HuH-7 (cell line): ENCODE measurements at places on chromosomes 3 and 15.

- DNase-seq = no peak
Observed at GRCh38 chr3:134360046-134360445, 14.2 kb downstream of the AMOTL2 start.

DNA sequence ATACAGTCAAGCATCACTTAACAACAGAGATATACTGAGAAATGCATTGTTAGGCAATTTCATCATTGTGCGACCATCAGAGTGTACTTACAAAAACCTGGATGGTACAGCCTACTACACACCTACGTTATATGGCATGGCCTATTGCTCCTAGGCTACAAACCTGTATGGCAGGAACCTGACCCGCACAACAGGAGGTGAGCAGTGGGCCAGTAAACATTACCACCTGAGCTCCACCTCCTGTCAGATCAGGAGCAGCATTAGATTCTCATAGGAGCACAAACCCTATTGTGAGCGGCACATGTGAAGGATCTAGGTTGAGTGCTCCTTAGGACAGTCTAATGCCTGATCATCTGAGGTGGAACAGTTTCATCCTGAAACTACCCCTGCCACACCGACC is 89.7 kb downstream of the SCAPER start:
- DNase-seq = no peak

- no peak for DNase-seq
Observed at GRCh38 chr3:53579636-53580035, 85.2 kb downstream of the CACNA1D start.

- DNase-seq = no peak
Observed at GRCh38 chr15:60020736-60021135, 16.6 kb downstream of the FOXB1 start.

GRCh38 chr15:39331584-39331983 is 249.3 kb upstream of the THBS1 start:
- no peak for DNase-seq

DNA sequence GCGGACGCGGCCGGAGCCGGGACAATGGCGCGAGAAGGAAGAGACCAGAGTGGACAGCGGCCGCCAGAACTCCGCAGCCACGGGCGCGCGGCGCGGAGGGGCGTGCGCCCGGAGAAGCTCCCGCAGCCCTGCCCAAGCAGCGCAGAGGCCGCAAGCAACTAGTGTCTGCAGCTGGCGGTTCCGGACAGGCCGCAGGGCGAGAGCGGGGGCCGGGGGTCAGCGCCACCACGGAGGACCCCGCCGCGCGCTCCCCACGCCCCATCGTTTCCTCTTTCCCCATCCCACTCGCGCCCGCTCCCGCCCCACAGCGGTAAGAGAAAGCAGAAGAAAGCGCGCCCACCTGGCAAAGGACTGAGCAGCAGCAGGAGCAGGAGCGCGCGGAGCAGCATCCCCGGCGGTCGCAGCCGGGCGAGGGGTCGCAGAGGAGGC is 440 bp downstream of the PRTG start:
- peak; percentile 46 for DNase-seq

DNA sequence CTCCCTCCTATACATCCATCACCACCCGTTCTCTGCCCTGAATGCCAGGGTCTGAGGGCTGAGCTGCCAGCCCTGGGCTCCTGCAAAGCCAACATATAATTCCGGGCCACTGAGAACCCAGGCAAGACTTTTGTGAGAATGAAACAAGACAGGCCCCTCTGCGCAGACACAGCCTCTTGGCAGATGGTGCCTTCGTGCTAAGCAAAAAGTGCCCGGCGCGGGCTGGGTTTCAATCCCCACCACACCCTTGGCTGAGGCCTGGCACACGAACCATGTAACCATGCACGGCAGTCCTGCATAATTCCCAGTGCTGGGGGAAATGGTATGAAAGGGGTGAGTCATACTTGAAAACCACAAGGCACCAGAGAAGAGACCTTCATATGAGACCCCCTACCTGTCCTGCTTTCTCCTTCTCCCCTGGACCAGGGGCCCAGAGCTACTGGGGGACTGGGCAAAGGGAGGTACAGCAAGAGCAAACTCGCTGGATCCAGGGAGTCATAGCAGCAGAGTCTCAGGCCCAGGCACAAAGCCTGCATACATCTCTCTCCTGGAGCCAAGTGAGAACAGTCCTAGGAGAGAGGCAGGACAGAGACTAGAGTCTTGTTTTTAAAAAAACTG is 26.1 kb upstream of the LOXL1 start:
- no peak for DNase-seq

DNA sequence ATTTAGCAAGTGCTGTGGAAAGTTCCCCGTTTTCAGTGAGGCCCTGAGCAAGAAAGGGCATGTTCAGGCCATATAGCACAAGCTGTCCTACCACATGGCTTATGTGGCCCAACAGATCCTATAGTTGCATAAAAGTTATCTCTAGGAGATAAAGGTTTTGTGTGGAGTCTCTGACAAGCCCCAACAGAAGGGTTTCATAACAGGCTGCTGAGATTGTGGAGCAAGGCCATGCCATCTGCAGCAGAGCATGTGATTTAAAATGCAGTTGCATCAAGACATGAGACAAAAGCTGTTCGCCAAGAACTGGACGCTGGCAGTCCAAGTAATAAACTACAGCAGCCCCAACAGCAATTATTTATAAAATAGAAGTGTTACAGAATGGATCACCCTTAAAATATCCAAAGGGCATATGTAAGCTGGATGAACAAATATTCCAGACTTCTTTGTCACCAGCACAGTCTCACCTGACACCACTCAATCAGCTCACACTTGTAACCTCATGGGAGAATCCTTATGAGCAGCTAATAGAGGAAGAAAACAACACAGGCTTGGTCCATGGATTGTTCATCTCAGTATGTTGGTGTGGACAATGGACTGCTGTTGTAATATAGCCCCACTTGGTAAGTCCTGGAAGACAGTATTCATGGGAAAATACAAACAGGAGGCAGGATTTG is 14.4 kb upstream of the CLDN1 start:
- no peak for DNase-seq

DNA sequence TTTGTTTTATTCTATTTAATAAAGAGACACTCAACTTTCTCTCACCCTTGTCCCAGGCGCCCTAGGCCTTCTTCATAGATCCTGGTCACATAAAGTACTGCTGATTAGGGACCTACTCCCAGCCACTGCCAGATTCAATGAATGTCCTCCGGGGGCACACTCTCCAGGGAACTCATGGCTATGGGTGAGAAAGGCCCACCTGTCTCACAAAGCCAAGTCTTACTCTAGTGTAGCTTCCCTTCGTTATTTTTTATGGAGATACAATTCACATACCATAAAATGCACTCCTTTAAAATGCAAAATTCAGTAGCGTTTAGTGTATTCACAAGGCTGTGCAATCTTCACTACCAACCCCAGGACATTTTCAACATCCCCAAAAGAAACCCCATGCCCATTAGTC is 87.8 kb downstream of the ADCY5 start:
- DNase-seq = no peak

DNA sequence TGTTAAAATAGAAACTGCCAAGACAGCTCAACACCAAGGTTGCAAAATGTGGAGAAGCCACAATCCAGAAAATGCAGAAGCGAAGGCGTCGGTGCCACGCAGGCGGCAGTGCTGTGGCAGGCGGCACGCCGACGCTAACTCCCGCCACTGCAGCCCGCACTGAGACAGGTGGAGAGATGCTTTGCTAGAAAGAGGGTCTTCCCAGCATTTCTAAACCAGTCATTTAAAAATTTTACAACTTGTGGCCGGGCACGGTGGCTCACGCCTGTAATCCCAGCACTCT is 23.2 kb downstream of the CYFIP1 start:
- no peak for DNase-seq

DNA sequence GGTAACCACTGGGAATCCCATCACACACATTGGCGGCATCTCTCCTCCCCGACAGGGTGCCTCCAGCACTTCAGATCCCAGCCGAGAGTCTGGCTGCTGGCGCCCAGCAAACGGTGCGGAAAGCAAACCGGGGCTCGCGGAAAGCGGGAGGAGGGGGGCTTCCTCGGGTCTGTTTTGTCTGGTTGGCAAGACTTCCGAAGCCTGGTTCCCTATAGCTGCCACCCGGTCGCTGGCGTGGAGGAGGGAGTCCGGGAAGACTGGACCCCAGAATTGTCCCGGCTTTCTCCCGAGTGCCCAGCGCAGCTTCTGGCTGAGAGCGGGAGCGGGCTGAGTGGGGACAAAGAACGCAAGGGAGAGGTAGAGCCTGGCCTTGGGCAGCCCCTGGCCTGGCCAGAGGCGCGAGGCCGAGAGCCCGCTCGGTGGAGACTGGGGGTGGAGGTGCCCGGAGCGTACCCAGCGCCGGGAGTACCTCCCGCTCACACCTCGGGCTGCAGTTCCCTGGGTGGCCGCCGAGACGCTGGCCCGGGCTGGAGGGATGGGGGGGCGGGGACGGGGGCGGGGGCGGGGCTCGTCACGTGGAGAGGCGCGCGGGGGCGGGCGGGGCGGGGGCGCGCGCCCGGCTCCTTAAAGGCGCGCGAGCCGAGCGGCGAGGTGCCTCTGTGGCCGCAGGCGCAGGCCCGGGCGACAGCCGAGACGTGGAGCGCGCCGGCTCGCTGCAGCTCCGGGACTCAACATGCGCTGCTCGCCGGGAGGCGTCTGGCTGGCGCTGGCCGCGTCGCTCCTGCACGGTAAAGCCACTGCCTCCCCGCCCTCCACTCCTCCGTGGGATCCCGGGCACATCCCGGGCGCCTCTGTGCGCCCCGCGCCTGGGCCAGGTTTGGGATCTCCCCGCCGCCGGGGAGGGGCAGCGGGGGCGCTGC is at the start of gene CHRNA7:
Gene CHRNA7, plus strand, starts transcription at position 654 of the 920 bp plus-strand sequence. Its CDS starts 80 bp downstream, at position 734.
- DNase-seq = peak; percentile 23

- DNase-seq = no peak
Observed at GRCh38 chr3:87796843-87797185, 262.0 kb downstream of the CGGBP1 start.

GRCh38 chr15:57915827-57916531 is 149.5 kb downstream of the ALDH1A2 start:
- no peak for DNase-seq

DNA sequence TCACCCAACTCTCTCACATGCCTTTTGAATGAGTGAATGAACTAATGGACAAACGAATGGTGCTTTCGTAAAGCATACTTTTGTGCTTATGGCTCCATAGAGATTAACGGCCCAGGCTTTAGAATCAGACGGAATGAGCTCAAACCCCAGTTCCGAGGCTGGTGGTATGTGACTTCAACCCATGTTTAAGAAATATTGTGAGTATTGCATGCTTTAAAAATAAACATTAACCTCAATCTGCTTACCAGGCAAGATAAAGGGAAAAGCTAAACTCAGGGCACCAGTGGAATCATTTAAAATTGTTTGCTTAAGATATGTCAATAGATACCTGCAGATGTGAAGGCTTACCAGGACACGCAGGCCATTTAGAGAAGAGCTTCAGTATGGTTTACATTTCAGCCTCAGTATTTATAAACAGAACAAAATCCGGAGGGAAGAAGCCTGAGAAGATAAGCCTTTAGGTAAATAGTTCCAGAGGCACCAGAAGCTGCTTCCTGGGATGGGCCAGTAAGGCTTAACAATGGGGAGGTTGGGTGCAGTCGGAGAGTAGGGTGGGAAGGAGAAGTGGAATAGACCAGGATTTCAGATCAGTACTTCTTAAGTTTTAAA is 186.4 kb downstream of the ADAMTS9 start:
- DNase-seq = peak; percentile 30

DNA sequence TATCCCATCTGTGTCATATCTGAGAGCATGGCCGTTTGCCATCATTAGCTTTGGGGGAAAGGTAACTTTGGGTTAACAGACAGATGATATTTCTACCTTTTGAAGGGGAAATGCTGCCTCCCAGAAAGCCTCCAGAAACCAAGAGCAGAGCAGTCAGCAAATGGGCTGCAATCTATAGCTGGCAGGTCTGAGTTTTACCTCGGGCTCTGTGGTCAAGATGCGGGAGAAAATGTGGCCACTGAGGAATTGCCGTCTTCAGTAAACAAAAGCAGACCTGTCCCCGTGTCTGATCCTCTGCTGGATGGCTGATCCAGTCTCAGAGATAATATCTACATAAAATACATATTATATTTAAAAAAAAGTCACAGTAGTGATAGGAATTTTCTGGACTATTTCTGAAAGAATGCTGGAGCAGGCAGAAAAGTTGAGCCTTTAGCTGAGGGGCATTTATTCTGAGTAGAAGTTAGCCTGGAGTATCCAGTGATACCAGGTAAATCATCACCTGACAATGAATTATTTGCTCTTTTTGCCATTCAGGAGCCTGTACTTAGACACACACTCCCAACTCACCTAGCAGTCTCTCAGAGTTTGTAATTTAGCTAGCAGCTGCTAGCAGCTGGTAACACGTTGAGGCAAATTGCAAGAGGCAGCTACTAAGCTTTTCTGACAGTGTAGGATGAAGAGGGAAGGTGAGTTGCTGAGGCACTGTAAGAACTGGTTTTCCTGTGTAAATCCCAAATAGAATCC is 285.3 kb upstream of the RARB start:
- no peak for DNase-seq

DNA sequence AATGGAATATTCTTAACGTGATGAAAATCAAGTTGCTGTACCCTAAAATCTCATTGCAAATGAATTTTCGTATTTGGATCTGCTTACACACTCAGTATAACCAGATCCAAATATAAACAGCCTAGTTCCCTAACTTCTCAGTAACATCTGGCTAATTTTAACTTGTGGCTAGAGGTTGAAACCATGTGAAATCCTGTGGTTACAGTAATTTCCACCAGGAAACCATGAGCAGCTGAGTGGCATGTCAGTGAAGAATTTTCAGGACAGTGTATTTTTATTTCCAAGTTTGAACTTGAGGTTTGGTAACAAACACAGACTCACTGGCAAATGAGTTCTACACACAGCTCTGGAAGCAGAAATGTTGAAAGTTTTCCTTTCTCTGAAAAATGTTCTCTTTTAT is 754.1 kb downstream of the NR2F2 start:
- DNase-seq = no peak

DNA sequence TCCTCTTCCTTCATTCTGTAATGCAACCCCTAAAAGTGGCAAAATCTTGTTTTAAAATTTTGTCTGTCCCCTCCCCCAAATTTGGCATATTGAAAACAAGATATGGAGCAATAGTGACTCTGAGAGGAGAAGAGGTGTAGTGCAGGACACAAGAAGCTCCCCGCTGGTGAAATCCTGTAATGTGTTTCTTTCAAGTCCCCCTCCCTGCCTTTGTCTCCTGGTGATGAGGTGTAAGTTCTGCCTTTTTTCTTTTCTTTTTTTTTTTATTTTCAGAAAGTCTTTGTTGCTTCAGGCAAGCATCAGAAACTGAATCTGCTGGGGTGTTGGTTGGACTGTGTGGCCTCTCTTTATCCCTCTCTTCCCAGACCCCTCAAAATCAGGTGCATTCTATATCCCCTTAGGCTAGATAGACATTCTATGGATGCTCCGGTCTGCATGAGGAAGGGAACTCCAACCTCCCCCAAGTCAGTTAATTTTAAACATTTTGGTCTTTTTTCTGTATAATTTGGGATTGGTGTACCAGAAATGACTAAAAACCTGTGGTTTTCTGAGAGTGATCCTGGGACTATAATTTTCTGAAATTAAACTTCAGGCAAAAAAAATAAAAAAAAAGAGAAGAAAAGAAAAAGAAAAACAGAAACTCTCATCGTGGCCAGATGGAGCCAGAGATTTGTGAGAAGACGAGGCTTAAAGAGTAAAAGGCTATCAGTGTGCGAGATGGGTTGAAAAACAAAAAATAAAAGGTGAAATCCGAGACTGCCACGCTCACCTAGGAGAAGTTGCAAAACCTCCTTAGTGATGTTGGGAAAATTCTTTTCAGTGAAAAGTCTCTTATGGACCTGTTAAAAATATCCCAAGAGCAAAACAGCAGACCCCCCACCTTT is 21.4 kb downstream of the ACKR2 start:
- no peak for DNase-seq
